ENCODE measurements at places on chromosomes 2 and 18.

DNA sequence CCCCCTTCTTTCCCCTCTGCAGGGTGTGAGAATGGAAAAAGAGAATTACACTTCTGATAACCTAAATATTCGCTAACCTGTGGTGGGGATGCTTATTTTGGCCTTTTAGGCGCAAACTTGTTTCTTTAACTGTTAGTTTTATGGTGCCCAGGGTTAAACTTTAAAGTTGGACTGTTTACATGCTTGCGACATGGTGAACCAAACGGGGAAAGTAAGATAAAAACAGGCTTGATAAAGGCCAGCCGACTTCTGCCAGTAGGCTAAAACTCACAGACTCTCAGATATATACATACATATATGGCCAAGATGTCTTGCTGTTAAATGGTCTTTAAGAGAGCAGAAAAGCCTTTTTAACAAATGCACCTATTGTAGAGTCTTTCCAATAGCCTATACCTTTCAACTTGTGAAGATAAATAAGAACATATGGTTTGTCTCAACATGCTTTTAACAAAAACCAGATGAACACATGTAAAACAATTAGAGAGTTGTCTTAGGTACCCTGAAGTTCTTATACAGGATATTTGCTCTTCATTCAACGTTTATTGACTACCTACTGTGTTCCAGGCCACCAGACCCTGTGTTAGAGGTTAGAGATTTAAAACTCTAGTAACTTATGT lies 29.0 kb downstream of the PRKCE start:
- no peak for DNase-seq

DNA sequence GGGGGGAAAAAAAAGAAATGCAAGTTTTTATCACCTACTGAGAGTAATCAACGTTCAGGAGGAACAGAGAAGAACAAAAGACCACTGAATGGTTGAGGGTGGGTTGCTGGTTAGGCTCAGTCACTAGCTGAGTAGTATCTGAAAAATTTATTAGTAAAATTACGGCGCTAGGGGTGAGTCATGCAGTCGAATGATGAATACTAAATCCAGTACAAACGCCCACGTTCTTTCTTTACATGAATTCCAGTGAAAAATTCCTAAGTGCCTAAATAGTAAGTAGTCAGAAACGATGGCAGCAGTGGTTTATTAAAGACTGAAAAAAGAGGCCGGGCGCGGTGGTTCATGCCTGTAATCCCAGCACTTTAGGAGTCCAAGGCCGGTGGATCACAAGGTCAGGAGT lies 52.0 kb downstream of the TEKT4 start:
- DNase-seq: no peak

GRCh38 chr2:6806604-6807003 lies 59.1 kb downstream of the CMPK2 start:
- DNase-seq: no peak

GRCh38 chr2:197011801-197012641 lies 85.5 kb upstream of the PGAP1 start:
- peak; percentile 59 for DNase-seq

GRCh38 chr2:15863494-15864175 lies 76.7 kb upstream of the MYCN start:
- no peak for DNase-seq

DNA sequence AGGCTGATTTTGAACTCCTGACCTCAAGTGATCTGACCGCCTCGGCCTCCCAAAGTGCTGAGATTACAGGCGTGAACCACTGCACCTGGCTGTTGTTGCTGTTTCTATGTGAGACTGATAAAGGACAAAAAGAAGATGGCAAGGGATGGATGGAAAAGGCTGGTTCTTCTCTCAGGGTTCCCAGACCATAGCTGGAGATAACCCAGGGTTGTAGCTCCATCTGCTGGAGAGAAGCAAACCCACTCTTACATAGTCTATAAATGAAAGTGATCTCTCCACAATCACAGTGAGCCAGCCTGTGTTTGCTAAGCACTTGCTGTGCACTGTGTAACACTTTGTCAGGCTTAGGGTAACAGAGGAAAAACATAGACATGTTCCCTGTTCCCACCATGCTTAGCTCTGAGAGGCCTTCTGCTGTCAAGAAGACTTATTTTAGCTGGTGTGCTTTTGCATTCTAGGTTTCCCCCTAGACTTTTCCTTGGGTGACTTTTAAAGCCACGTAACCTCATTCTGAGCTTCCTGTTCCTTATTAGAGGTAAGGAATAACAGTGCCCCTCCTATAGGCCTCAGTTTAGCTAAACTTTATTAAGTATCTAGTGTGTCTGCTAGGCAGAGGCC lies 49.7 kb downstream of the LIMS1 start:
- DNase-seq: peak; percentile 89

GRCh38 chr2:38438133-38438882 lies 61.2 kb upstream of the ATL2 start:
- peak; percentile 76 for DNase-seq

DNA sequence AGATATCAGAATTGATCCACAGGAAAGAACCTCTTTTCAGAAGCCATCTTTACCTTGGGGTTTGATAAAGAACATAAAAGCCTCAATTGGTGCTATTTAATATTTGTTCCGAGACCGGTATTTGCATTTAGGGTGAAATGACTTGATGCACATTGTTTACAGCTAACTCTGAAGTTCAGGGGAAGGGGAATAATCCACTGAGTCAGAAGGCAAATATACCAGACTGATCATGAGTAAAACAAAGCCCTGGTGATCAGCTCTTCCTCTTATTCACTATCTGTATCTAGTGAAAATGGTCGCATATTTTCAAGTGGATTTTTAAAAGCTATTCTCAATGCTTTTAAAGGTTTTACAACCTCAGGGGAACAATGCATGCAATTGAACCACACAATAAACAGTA lies 53.0 kb upstream of the ATP8B1 start:
- DNase-seq: no peak

DNA sequence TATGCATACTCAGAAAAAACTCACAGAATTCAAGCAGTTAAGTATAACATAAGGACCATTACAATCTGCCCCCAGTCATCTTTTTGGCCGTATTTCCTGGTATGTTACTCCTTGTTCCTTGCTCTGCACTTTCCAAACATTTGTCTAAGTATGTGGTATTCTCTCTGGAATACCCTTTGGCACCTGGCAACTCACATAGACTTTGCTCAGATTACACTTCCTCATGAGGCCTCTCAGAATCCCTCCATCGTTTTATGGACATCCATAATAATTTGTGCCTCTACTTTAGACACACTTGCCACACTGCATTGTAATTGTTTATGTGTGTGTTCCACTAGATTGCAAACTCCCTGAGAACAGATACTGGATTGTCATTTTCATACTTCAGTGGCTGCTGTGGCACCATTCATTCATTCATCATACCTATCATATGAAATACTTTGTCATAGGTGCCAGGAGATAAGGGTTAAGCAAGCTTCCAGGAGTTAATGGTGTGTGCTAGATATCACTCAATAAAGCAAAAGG lies 84.0 kb downstream of the HIBCH start:
- DNase-seq: no peak
